ENCODE measurements at places on chromosomes 3 and 15.
A peak's percentile ranks its signal among the peaks of the same experiment; 100 is the strongest.

DNA sequence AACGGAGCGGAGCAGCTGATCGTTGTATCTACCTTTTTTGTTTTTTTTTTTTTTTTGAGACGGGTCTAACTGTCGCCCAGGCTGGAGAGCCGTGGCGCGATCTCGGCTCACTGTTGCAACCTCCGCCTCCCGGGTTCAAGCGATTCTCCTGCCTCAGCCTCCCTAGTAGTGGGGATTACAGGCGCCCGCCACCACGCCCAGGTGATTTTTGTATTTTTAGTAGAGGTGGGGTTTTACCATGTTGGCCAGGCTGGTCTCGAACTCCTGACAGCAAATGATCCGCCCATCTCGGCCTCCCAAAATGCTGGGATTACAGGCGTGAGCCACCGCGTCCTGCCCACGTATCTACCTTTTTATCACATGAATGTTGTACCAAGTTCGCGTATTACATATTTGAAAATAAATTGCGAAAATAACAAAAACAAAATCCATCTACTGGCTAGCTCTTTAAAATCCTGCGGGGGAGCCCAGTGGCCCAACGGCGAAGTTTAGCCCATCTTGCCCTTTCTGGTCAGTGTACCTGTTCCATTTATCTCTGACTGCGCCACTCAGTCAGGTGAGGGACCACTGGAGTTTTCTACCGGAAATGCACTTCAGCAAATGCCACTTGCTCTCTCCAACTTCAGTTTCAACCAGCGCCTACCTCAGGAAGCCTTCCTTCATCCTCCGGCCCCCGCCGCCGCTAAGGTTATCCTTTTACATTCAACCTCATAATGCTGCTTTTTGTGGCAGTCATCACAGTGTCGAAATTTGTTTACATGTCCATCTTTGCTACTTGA lies 1.2 kb upstream of the EIF3J start:
- peak; percentile 71 for DNase-seq

DNA sequence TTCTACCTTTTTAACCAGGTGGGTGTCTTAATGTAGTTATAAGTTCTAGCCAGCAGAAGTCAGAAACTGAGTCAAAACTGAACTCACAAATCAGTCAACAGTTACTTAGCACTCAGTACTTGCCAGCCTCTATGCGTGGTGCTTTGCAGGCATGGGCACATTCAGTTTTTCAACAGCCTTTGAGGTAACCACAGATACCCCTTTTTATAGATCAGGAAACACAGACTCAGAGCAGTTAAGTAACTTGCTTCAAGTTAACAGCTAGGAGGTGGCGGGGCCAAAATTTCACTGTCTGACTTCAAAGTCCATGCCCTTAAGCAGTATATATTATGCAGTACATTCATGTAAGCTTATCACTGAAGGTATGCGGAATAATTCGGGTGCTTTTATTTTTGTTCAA lies 139.4 kb downstream of the FHIT start:
- no peak for DNase-seq

DNA sequence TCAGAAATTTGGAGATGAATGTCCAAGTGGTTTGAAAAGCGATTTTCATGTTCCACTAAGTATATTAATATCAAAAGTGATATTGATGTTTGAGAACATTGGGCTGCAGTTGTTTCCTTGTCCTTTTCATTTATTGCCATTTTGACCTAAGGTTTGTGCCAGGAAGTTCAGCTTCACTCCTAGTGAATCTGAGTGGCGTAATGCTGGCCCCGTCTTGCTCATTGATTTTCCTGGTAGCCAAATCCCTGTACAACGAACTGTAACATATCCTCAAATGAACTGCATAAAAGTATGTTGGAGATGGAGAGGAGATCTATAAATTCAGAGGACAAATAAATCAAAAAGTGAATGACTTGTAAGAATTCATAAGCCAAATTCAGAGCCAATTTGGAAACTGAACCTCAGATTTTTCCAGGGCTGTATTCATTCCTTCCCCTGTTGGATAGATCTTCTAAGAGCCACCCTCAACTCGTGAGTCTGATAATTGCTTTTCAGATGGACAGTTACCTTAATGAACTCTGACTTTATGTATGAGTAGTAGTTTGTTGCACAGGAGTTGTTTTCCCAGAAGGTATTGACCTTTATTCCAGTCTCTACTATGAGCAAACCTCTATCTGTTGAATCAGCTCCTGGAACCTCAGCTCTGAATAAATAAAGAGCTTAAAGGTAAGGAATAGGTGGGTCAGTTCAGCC lies 72.8 kb downstream of the ITPR1 start:
- no peak for DNase-seq

DNA sequence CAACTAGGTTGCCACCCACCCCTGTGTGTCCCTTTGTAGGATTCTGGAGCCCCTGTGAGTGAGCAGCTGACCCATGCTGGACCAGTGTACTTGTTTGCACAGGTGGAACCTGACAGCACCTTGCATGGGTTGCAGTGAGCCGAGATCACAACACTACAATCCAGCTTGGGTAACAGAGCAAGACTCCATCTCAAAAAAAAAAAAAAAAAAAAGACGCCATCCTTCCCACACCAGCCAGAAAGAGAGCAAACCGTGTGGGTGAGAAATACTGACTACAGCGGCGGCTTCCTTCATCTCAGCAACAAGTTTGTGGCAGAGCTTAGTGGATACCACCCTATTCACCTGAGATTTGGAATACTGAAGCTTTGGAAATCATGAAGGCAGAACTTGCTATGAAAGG lies 746 bp upstream of the CD80 start:
- DNase-seq: no peak

GRCh38 chr3:144343343-144343742 lies 371.7 kb downstream of the DIPK2A start:
- DNase-seq: no peak

- no peak for DNase-seq
Measured at GRCh38 chr3:9198899-9199335, 50.5 kb downstream of the SRGAP3 start.

GRCh38 chr3:154013736-154014135 lies 107.5 kb upstream of the ARHGEF26 start:
- no peak for DNase-seq

DNA sequence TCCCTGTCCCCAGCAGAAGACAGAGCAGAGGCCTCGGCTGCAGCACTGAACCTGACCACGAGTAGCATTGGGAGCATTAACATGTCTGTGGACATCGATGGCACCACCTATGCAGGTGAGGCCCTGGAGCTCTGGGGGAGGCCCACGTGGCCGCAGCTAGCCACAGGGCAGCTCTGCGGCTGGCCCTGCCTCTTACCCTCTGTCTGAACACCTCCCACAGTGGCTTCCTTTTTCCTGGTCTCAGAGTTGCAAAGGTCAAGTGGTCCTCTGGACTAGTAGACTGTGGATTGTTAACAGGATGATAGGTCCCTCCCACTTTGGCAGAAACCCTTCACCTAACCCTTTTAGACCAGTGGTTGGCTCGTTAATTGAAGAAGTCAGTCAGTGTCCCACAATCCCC lies 22.5 kb upstream of the CLK3 start:
- DNase-seq: no peak

DNA sequence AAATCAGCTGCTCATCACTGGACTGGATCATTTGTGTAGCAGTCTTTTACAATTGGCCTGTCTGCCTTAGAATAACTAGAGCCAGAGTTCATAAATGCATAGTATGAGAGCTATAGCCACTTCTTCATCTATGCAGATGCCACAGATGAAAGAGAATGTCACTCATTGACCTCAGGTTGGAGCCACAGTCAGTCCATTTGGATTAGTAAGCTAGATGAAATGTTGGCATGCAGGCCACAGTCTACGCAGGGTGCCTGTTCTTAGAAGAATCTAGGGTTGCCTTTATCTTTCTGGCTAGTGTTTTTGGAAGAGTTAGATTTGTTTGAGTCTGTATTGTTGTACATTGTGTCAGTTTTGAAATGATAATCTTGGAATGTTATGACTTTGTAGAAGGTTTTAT lies 25.4 kb upstream of the EDEM1 start:
- DNase-seq: no peak

- DNase-seq: no peak
Measured at GRCh38 chr15:27573805-27574485, 525.2 kb downstream of the OCA2 start.

DNA sequence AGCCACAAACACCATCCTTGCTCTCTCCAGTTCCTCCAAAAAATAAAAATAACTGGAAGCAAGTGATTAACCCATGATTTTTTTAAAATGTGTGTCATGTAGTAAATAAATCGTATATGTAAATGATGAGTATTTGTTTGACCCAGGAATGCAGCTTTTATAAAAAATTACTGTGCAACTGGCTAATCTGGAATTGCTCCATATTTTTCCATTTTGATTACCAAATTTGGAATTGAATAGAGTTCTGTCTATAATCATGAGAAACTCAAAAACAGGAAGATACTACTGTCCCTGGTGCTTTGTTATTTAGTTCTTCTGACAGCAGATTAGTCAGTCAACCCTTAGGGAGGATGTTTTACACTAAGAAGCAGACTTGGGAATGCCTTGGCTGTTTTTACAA lies 116.2 kb downstream of the CCNL1 start:
- no peak for DNase-seq

- no peak for DNase-seq
Measured at GRCh38 chr3:113775516-113775915, 28.7 kb downstream of the ATP6V1A start.

Data from activated effector memory CD4-positive, alpha-beta T cell treated with anti-CD3 and anti-CD28 coated beads, Interleukin-2, amount 50 U/mL, for 16 hours (primary cell).